ENCODE measurements at places on chromosomes 11 and 22. TPM values are rescaled to one million over a fixed set of nuclear protein-coding genes. Genes with fewer than 3 reads are reported as not detected.
A peak's percentile ranks its signal among the peaks of the same experiment; 100 is the strongest.

Gene TRIM51
- total RNA-seq, result not detected

Gene SAA4
- not detected for total RNA-seq

Gene TEAD1
- 1.1 TPM for total RNA-seq

Gene VWCE
- total RNA-seq, result 0.44 TPM

DNA sequence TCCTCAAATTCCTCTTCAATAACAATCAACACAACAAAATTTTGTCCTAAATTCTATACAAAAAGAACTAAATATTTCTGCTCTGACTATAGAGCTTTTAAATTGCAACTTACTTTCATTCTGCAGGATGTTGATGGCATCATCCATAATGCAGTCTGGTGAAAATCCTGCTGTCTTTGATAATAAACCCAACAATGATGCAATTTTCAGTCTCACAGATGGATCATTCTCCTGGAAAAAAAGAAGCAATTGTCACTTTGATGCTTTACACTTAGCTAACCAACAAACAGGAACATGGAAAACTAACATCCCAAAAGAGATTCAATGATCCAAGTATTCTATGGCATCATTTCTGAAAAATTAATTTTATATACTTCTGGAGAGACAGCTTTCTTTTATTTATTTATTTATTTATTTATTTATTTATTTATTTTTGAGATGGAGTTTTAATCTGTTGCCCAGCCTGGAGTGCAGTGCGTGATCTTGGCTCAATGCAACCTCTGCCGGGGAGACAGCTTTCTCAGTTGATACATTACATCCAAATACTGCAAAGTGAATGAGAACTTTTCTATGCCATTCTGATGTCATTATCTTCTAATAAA, 13.0 kb downstream of the INTS4 start:
- no peaks in the 10 kb centered on the region for H3K4me1 ChIP-seq
- no peak overlapping the region for H3K4me3 ChIP-seq
- no peak overlapping the region for H3K27ac ChIP-seq
- no peak for DNase-seq
- no peaks in the 10 kb centered on the region for H3K27me3 ChIP-seq

DNA sequence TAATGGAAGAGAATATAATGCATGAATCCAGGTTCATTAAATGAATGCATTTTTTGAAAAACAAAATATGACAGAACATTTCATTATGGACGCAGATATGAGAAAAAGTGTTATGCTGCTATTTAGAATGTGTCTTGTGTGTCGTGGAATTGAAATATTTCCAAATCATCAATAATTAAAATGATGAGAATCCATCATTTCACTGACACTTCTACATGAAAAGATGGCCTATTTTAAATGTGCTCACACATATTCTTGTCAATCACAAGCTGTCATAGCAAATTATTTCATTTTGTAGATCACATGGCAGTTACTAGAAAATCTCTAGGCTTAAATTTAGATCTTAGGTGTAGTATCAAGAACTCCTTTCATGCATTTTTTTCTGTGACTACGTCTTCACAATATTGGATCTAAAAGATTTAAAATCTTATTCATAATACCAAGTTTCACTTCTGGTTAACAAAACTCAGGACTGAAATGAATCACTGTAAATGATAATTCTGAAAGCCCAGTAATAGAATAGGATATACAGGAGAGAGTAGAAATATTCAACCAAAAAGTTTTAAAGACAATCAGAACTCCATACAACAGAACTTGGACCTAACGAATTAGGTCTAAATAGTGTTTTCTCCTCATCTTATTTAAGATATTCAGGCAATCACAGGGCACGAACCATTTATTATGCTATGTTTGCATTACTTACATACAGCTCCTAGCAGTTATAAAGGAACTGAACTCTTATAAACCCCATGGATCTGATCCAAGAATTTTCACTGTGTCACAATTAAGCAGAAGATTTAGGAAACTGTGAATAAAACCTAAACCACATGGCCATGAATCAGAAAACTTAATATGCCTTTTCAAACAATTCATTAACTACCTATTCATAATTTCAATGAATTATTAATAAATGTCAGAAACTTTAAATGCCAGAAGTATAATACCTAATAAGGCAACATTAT, 67.7 kb downstream of the DCDC1 start:
- DNase-seq, result no peak
- H3K27ac ChIP-seq, result no peak overlapping the region
- no peaks in the 10 kb centered on the region for H3K36me3 ChIP-seq

DNA sequence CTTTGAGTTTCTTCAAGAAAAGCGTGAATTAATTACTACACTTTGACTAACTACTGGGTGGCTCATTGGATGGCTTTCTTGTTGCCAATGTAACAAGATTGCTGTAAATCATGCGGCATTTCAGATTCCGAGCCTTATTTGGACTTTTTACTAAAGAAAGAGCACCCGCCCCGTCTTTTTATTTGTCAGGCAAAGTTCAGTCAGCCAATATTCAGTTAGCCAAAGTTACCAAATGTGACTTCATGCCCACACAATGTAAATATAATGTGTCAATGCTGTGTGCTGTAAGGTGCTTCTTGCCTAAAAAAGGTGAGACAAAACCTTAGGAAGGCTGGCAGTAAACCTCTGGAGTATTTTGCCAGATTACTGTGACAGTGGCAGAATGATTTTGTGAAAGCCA, 14.8 kb downstream of the FLI1 start:
- DNase-seq, result no peak
- no peak overlapping the region for H3K27ac ChIP-seq
- peaks cover 30% of the 10 kb centered on the region for H3K36me3 ChIP-seq
- H3K27me3 ChIP-seq, result no peaks in the 10 kb centered on the region

DNA sequence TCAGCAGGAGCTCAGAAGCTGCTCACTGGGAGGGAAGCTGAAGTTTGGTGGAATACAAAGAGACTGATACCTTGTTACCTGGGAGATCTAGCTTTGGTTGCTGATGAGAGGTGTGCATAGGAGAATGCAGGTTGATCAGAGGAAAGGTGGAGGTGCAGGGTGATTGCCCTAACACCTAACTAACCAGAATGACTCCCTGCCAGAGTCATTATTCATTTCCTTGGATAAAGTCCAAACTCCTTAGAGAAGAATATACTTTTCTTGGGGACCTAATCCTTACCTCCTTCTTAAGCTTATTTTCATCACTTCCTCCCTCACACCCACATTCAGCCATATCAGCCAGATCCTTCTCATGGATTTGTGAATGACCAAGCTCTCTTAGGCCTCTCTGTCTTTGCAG, 814.2 kb upstream of the TENM4 start:
- no peaks in the 10 kb centered on the region for H3K27me3 ChIP-seq
- H3K36me3 ChIP-seq, result no peaks in the 10 kb centered on the region
- no peak for DNase-seq
- H3K27ac ChIP-seq, result no peak overlapping the region
- no peak overlapping the region for H3K4me3 ChIP-seq

GRCh38 chr22:50305923-50306566, 1.4 kb downstream of the PLXNB2 start:
- DNase-seq, result no peak
- H3K4me1 ChIP-seq, result peaks cover 5% of the 10 kb centered on the region
- no peaks in the 10 kb centered on the region for H3K27me3 ChIP-seq
- H3K27ac ChIP-seq, result no peak overlapping the region

- peak overlapping the region; percentile 66 for H3K27ac ChIP-seq
- peaks cover 71% of the 10 kb centered on the region for H3K4me1 ChIP-seq
- H3K36me3 ChIP-seq, result peaks cover 35% of the 10 kb centered on the region
- no peak overlapping the region for H3K4me3 ChIP-seq
- no peaks in the 10 kb centered on the region for H3K27me3 ChIP-seq
- no peak for DNase-seq
Measured at GRCh38 chr11:67486481-67487195, 3.8 kb downstream of the AIP start.

- H3K27me3 ChIP-seq, result peaks cover 9% of the 10 kb centered on the region
- H3K27ac ChIP-seq, result no peak overlapping the region
- H3K4me1 ChIP-seq, result peaks cover 4% of the 10 kb centered on the region
Measured at GRCh38 chr22:39350757-39351688, 1.2 kb downstream of the SYNGR1 start.

DNA sequence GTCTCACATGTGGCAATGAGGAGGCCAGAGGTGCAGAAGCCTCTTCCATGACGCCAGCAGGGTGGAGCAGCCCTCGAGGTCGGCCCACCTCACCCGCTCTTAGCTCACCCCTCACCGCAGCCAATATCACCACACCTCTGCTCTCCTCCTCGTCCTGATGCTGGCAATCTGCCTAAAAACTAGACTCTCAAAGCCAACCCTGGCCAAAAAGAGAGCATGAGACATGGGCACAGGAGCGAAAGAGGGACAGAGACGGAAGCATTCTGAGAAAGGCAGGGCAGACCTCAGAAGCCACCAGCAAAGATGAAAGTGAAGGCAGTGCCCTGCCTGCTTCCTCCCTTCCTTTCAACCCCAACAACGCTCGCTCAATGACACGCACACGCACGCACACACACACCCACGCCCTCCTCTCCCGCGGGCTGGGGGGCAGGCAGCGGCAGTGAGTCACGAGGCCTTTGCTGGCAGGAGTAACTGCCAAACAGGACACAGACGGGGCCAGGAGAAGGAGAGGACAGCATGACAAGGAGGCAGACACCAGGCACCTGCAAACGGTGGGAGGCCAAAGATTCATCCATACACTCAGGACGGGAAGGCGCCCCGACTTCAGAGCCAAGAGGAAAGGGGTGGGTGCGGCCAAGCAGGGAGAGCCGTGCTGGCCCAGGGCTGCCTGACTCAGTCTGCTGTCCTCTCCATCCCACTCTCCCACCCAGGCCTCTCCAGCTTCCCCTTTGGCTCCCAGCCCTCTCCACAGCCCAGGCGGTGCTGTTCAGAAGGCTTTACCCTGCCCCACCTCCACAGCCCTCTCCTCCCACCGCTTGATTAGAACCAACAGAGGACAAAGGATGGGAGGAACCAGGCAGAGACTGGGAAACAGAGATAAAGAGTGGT, 11.4 kb downstream of the IGSF9B start:
- H3K36me3 ChIP-seq, result no peaks in the 10 kb centered on the region
- no peaks in the 10 kb centered on the region for H3K27me3 ChIP-seq
- peak overlapping the region; percentile 71 for H3K27ac ChIP-seq
- peak; percentile 90 for DNase-seq
- peaks cover 70% of the 10 kb centered on the region for H3K4me1 ChIP-seq

GRCh38 chr11:61745781-61746441, 6.5 kb upstream of the MYRF start:
- no peak overlapping the region for H3K4me3 ChIP-seq
- no peaks in the 10 kb centered on the region for H3K4me1 ChIP-seq
- H3K27ac ChIP-seq, result no peak overlapping the region
- H3K36me3 ChIP-seq, result no peaks in the 10 kb centered on the region
- no peaks in the 10 kb centered on the region for H3K27me3 ChIP-seq

Measured in CD4-positive, alpha-beta memory T cell (primary cell).